NCI-H1436 treated with DMSO at 0.1 percent for 48 hours (cell line): ENCODE measurements at places on chromosomes 11 and 22.

DNA sequence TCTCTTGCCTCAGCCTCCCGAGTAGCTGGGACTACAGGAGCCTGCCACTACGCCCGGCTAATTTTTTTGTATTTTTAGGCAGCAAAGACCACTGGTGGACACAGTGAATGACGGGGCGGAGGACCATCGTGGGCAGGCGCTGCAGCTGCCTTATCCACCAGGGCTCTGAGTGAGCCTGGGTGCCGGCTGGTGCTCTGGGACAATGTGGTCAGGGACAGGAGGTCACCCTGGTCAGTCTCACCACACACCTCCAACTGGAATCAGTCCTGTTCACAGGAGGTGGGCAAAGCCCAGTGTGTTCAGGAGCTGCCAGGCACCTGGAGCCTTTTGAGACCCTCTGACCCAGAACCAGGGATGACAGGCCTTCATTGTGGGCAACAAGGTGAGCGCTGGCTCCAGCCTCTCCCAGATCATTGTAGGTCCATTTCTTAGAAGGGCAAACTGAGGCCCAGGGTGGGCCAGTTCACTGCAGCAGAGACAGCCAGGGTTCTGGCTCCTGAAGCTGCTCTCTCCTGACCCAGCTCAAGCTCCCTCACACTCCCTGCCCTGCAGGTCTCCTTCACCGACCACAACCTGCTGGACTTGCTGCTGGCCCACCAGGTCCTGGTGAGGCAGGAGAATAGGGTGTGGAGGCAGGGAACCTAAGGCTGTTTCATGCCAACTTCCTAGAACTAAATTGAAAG, 15.7 kb upstream of the CABP2 start:
- no peak for DNase-seq

DNA sequence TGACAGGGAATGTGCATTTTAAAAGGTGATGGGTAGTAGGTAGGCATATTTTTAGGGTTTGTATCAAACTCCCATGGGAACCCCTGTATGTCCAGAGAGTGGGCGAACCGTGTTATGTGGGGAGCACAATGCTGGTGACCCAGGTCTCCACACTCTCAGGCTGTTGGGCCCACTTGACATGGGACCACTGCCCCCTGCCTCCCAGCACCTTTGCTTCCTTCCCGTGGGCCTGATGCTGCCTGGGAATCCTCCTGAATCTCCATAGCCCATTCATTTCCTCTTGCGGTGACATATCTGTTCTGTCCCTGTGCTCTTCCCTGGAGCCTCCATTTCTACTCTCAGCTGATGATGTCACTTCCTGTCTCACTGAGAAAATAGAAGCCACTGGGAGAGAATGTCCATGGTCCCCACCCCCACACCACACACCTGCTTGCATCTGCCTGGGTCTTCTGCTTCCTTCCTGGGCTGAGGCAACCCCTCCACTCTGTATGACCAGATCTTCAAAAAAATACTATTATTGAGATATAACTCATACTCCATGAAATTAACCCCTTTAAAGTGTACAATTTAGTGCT, 55.8 kb upstream of the THY1 start:
- DNase-seq: no peak

GRCh38 chr22:20948450-20948849, 18.6 kb upstream of the AIFM3 start:
- DNase-seq: no peak

DNA sequence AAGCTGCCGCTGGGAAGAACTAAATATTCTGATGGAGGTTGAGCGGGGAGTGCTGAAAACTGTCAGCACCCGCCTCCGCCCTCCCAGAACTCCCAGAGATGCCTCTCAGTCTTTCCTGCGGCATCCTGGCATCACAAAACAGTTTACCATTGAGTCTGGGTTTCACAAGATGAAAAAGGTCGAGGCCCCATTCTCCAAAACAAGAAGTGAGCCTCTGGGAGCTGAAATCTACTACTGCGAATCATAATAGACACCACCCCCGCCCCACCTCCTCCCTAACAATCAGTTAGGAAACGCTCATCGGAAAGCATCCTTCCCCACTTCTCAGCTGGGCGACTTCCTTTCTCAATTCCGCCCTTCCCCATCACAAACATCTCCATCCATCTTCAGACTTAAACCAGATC, 1.0 kb downstream of the SUN2 start:
- no peak for DNase-seq
